ENCODE measurements at places on chromosomes 5 and 9.

- no peak for DNase-seq
Measured at GRCh38 chr5:140321796-140322195, 18.9 kb upstream of the PFDN1 start.

DNA sequence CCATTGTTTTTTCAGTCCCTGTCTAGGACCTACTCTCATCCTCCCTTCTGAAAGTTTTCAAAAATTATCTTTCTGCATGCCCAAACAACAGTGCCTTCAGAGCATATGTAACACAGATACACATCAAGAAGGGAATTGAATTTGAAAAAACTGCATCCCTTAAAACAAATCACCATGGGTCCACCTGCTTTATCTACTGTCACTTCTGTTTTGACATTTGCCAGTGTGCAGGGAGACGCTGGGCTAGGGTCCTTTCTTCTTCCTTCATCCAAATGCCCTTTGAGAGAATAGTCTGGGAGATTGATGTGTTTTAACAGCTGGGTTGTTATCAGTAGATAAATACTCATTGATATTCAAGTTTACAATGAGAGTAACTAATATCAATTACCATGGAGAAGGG, 1630.1 kb downstream of the MAT2B start:
- no peak for DNase-seq

DNA sequence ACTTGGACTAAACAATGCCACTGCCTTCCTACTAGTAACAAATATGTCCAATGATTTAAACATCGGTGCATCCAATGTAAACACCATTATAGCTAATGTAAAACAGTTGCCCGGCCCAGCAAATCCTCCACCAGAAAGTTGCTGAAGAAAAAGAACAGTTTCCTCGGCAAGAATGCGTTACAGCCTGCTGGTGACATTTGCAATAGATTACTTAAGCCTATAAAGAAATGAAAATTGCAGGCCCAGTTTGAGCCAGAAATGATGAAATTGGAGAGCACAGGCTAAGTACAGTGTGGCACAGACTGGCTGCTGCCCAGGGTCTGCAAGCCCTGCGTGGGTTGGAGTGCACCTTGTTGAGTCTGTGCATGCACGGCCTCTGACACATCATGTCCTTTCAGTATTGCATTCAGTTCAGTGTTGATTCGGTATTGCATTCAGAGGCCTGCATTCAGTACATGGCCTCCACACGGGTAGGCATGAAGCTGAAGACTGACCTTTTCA, 406.0 kb upstream of the KLF4 start:
- DNase-seq = no peak

DNA sequence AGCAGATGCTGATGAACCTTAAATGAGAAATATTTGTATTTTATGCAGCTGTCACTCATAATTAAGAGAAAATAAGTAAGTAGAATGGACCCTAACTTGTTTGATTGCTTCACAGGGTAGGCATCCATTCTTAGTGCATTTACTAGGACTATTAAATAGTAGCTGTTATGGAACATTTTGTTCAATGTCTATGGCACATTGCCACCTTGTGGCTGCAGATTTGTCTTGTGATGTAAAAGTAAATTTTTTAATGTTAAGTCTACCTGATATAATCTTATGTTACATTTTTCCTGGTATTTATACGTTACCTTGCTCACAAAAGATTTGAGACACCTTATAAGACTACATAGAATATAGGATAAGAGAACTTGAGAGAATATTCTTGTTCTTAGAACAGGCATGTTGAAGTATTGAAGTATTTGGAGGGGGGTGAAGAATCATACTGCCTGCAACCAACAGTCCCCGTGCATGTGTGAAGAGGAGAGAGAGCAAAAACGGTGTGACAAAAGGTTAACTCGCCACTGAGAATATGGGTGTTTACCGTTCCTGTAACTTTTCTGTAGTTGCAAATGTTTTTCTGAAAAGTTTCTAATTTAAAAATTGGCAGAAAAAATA, 161.1 kb downstream of the MAST4 start:
- no peak for DNase-seq

DNA sequence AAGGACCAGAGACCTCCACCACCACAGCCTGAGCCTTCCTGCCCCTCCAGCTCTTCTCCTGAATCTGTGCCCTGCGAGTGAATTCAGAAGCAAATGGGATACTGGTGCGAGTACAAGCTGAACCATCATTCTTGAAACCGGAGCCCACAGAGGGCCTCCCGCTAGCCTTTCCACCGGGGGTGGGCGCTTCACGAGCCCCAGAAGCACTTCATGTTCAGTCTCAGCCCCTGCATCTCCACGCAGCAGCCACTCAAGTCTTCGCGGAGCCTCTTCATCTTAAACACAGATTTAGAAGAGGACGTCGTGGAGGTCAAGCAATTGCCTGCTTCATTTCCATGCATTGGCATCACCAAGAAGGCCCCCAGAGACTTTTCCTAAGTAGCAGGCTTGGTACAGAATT, 26.0 kb upstream of the OLFM1 start:
- DNase-seq = no peak

GRCh38 chr9:91659529-91660495, 236.2 kb upstream of the NFIL3 start:
- no peak for DNase-seq

All from T-helper 2 cell (primary cell).